ENCODE measurements at places on chromosomes 16 and 17.

GRCh38 chr17:2780256-2780655, 16.0 kb upstream of the RAP1GAP2 start:
- no peak for DNase-seq

GRCh38 chr16:57734925-57735754, 430 bp upstream of the KATNB1 start:
- peak; percentile 99 for DNase-seq

DNA sequence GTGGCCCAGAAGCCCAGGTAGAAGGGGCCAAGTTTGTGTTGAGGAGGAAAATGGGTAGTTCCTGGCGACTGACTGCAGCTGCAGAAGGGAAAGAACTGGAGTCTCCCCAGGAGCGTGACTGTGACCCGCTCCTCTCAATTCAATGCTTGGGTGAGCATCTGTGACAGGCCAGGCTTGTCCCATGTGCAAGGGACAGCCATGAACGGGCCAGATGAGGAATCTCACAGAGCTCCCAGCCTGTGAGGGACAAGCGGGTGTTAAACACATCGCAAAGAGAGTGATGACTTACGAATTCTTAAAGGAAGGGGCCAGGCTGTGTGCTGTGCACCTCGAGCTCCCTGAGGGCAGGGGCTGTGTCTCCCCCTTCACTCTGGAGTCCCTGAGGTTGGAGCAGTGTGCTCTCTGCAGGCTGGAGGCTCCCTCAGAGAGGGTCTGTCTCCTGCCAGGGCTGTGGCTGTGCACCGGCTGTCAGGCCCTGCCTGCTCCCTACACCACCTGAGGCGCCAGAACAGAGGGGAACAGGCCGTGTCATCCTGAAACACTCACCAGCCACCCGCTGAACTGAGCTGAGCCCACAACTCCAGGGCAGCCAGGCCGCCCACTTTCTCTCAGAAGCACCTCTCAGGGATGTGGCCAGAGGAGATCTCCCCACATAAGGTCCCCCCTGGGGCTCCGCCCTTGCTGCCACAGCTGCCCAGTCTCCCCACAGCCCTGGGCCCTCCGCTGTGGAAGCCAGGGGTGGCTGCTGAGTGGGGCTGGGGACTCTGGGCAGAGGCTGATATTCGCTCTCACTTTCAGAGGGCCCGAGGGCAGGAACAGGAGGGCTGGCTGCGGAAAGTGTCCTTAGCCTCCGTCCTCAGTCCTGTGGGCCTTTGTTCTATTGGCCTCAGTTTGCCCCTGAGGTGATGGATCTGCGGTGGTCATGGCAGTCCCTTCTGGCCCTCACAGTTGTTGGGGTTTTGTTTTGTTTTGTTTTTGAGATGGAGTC, 25.7 kb upstream of the NXPH3 start:
- DNase-seq = no peak

DNA sequence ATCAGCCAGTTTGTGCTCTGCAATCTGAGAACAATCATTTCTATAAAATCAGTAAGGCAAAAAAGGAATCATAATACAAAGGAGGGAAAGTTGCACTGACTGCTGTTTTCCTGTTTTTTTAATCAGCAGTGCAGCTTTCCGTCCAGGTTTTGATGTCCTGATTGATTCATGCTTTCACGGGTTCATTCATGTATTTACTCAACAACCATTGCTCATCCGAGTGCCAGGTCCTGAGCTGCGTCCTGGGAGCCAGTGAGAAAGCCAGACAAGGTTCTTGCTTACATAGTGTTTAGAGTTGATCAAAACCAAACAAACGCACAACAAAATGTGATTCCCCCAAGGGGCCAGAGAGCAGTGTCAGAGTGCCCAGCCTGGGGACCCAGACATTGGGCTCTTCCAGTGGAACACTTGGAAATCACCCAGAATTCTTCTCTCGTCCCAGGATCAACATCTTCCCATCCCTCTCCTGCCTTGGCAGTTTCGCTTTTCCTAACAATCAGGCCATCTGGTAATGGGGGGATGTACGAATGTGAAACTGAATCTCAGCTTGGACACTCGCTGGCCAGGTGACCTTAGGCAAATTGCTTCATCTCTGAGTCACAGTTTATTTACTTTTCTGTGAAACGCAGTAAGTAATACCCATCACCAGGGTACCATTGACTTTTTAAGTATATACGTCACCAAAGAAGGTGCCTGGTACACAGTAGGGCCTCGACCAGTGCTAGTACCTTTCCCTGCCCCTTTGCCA, 13.3 kb upstream of the C1QL1 start:
- DNase-seq = no peak

GRCh38 chr17:20189302-20189701, 180.1 kb downstream of the SPECC1 start:
- no peak for DNase-seq

DNA sequence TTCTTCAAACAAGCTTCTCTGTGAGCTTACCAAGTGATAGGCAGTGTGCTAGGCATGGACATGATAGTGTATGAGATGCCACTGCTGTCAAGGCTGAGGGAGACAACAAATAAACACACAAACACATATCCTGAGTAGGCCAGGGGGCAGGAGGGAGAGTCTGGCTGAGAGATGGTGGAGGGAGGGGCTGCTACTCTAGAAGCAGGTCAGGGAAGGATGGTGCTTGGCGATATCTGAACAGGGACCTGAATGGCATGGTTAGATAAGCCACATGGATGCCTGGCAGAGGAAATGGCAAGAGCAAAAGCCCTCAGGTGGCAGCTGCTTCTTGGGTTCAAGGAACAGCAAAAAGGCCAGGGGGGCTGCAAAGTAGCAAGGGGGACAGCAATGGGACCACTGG, 8.6 kb upstream of the CHST6 start:
- no peak for DNase-seq

DNA sequence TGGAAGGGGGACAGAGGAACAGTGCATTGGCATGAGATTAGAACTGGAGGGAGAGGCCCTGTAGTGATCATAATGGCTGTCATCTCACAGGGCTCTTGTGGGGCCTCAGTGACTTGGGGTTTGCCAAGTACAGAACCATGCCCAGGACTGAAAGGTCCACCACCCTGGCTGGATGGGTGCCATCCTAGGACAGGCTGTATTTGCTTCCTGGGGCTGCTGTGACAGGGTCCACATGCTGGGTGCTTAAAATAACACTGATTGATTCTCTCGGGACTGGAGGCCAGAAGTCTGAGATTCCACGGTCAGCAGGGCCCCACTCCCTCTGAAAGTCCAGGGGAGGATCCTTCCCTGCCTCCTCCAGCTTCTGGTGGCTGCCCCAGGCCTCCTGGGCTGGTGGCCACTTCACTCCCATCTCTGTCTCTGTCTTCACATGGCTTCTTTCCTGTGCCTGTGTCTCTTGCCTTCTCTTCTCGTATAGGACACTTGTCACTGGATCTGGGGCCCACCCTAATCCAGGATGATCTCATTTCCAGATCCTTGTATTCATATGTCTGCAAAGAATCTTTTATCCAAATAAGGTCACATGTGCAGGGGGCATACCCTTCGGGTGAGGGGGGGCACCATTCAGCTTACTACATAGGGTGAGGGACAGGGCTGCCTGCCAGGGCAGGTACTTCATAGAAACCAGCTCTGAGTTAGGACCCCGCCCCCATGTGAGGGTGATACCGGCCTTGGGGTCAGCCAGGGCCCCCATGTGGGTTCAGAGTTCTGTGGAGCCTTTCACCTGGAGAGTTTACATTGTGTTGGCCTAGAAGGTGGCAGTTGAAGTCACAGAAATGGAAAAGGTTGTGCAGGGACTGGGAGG, 52.6 kb downstream of the USP22 start:
- DNase-seq = no peak

DNA sequence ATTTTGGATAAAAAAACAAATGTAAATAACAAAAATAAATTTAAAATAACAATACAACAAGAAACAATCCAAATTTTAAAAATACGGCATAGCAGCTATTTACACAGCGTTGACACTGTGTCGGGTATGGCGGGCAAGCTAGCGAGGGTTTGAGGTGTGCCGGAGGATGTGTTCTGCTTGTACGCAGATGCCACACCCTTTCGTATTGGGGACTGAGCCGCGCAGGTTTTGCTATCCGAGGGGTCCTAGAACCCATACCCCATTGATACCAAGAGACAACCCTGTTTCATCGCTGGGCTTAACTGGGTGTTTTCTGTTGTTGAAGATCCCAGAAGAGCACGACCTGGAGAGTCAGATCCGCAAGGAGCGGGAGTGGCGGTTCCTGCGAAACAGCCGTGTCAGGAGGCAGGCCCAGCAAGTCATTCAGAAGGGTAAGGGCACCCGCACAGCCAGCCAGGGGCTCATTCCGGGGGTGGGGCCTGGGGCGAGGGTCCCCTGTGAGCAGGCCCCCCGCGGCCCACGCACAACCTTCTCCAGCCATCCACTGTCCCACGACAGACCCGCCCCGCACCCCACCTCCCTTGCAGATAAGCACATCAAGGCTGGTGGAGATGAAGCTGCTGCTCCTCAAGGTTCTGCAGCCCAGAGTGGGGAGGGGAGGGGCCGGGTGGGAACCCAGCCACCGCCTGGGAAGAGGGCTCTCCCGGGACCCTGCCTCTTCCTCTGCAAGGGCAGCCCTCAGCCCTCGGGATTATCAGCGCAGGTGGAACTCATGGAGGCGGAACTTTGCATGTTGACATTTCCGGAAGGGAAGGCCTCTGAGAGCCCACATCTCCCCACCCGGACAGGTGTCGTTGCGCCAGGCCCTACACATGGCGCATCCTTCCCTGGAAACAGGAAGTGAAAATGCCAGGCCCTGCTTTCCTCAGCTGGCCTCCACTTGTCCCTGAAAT, 51.2 kb upstream of the CHMP6 start:
- no peak for DNase-seq

GRCh38 chr16:1823821-1824220, 2.8 kb downstream of the HAGH start:
- no peak for DNase-seq
